ENCODE measurements at places on chromosomes 12 and 14.

GRCh38 chr12:111347891-111348644 is 20.8 kb downstream of the PHETA1 start:
- DNase-seq, result no peak

DNA sequence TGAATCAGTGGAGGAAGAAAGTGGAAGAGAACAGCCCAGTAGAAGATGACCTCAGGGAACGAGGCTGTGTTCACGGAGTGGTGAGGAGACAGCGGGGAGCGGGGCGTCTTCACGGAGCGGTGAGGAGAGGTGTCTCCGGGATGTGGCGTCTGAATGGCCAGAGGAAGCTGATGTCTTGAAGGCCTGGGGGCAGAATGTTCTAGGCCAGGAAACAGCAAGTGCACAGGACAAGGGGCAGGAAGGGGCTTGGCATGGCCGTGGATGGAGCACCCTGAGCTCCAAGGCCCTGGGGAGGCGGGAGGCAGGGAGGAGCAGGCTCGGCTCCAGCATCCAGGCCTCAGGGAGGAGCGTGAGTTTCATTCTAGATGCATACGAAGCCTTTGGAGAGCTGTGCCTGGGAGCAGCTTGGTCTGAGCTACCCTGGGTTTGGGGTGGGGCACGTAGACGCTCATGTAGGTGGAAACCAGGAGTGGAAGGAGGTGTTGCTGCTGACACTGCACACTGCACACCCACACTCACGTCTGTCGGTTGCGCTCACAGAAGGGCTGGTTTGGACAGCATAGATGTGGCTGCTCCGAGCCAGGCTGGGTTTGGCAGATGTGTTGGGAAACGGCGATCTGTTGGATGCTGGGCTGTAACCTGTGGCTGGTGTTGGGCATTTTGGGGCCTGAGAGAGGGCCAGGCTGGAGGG is 131.6 kb downstream of the ADGRD1 start:
- DNase-seq, result peak; percentile 43

DNA sequence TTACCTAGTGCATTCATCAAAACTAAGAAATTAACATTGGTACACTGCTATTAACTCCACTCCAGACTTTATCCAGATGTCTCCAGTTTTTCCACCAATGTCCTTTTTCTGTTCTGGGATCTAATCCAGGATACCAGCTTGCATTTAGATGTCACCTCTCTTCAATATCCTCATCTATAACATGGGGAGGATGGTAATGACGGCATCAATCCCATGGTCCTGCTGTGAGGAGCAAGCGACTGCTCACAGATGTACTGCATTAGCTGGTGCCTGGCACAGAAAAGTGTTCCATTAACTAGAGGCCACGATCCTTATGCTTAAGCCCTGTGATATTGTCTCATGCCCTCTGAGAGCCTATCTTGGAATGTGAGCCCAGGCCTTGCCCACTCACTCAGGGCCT is 53.8 kb downstream of the CALM1 start:
- no peak for DNase-seq

GRCh38 chr14:100398044-100398443 is 74.9 kb downstream of the SLC25A47 start:
- DNase-seq, result no peak

- no peak for DNase-seq
Measured at GRCh38 chr12:77438644-77439043, 373.3 kb upstream of the E2F7 start.

GRCh38 chr12:55049676-55050075 is 29.9 kb downstream of the NEUROD4 start:
- DNase-seq, result no peak

GRCh38 chr14:77158175-77158881 is 16.7 kb upstream of the ZDHHC22 start:
- DNase-seq, result no peak

GRCh38 chr12:76782526-76782925 is 18.6 kb downstream of the ZDHHC17 start:
- no peak for DNase-seq

- DNase-seq, result no peak
Measured at GRCh38 chr14:72876710-72877063, 17.2 kb downstream of the DPF3 start.
